ENCODE measurements at places on chromosomes 7 and 10.

GRCh38 chr10:98270073-98270740 is 2.2 kb upstream of the LOXL4 start:
- no peak for DNase-seq

DNA sequence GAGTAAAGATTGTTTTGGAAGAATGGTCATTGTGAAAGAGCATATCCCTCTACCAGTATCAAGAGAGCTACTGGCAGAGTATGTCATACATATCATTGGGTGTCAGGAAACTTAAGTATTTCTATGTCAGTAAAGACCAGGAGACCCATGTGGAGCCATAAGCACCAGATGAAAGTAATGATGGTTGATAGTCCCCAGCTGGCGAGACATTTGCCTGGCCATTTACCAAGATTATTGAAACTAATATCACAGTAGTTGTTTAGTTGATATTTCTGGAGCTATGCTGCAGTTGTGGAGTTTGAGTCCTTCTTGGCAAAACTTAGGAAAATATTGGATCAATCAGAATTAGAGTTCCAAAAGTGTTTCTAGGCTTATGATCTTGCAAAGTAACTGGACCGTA is 114.8 kb downstream of the SNX10 start:
- no peak for DNase-seq

GRCh38 chr10:125567529-125567928 is 115.4 kb downstream of the TEX36 start:
- DNase-seq: no peak

DNA sequence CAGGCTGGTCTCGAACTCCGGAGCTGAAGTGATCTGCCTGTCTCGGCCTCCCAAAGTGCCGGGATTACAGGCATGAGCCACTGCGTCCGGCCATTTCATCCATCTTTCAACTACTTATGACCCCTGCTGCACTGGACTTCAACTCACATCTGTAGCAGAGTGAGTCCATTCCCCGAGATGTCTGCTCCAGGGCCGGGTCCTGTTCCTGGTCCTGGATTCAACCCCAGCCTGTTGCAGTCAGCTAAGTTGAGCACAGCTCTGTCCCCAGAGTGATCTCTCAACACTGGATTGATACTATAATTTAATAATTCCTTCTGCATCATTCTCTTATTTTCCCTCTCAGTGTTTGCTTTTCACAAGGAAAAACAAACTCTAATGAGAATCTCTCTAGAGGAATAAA is 25.8 kb downstream of the PRTFDC1 start:
- DNase-seq: no peak

DNA sequence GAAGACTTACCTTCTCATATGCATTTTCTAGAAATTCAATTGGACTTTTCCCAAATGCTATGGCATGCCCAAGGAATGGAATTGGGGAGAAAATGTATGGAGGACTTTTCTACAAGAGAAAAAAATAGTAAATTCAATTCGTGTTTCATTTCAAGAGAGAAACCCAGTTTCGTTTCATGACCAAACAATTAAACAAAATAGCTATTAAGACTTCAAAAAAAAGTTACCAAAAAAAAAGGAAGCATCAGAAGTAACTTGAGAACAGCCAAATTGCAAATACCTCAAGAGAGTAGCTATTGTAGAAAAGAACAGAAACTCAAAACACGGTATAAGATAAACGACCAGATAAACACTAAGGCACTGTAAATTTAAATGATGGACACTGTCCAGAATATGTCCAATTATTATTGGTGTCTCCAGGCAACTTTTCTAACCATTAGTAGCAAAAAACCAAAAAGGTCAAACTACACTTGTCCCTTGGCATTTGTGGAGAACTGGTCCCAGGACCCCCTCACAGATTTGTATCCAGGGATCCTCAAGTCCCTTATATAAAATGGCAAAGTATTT is 2.4 kb downstream of the CYP51A1 start:
- no peak for DNase-seq

DNA sequence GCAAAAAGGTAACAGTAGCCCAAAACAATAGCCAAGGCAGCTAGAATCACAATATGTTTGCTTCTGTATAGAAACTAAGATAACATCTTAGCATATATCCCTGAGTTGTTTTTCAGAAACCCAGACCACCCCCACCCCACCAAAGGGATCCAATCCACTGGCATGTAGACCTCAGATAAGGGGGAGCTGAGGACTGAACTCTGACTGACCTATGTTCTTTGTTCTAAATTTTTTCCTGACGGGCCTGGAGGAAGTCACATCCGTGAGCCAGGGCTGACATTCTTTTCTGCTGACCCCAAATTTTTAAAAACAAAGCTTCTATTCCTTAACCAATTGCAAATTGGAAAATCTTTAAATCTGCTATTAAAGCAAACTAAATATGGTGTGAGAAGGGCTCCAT is 493.9 kb upstream of the IGFBP3 start:
- DNase-seq: no peak

DNA sequence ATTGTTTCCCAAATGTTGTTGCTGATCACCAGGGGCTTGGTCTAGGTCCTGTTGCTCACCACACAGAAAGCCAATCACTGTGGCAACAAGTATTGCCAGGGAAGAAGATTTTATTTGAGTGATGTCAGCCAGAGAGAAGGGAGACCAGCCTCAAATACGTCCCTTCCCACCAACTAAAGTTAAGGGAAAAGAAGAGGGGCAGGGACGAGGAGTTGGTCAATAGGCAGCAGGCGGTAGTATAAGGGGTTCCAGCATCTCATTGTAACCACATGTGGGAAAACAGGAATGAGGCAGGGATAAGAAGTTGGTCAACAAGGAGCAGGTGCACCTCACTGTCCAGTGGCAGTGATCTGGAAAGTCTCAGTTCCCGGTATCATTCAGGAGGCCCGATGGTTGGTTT is 138.9 kb upstream of the KCNMA1 start:
- DNase-seq: no peak

DNA sequence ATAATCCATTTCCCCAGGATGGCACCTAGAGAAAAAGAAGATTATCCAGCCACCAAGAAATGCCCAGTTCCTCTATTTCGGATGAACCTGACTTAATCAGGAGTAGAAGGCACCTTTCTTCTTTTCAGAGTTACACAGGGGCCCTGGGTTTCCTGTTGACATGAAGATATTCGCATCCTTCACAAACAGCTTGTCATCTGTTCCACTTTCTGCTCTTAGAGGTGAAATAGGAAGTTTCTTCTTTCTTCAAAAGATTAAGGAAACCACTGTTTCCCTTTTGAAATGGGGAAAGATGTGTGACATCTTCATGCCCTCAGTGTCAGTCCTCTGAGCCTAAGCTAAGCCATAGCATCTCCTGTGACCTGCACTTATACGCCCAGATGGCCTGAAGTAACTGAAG is 39.1 kb upstream of the RAB18 start:
- DNase-seq: no peak

DNA sequence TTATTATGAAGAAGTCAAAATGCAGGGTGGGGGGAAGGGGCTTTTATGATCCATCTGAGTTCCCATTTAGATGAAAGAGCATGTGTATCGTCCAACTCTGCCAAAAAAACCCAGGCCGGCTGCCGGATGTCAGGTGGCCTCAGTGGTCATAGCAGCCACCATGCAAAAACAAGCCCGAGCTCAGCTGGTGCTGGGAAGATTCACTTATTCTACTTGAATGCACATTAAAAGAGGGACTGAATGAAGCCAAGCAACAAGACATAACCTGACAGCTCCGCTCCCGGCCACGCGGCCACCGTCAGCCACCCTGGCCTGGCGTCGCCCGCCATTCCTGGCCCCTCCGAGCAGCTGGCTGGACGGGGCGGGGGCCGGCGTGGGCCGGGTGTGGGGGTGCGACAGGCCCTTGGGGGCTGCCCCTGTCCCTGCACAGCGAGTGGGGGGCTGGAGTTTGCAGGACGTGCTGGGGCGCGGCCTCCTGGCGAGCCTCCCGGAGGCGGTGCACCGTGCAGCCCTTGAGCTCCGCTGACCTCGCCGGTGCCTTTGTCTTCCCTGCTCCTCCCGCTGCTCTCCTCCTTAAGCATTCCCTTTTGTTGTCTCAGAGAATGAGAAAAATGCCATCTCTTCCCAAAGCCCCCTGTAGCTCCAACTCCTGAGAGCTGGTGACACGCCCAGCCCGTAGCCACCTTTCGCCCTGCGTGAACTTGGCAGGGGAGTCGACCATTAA is 67.8 kb downstream of the EBF3 start:
- no peak for DNase-seq

- DNase-seq: no peak
Observed at GRCh38 chr10:28219251-28219650, 83.6 kb downstream of the MPP7 start.

DNA sequence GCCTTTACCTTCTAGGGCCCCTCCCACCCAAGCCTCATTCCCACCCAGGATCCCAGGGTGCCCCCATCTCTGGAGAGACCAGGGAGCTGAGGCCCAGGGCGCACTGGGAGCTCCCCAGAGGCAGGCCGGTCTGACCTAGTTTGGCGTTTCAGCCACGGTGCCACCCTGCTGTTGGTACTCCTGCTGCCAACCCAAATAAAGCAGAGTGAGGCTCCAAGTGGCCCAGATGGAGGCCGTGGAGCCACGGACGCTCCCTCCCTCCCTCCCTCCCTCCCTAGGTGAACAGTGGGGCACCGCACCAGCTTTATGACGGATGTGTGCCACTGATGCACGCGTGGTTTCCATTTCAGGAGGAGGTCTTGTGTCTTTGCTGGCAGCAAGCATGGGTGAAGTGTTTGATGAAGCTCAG is 1.8 kb downstream of the INPP5A start:
- DNase-seq: no peak

GRCh38 chr7:107130487-107131220 is 38.1 kb upstream of the HBP1 start:
- no peak for DNase-seq

DNA sequence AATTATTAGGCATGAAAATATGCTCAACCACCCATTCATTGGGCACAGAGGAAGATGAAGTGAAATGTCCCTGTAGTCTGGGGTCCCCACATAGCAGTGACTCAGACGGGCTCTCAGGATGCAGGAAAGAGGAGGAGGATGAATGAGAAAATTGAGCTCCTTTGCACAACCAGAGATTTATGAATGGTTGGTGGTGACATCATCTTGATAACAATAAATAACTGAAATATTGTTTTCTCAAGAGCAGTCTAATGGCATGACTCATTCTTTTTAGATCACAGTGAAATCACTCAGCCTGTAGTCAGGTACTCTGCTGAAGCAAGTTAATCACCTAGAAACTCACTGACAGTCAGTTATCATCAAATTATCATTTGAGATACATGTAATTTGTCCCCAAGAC is 254.1 kb downstream of the RELN start:
- no peak for DNase-seq

DNA sequence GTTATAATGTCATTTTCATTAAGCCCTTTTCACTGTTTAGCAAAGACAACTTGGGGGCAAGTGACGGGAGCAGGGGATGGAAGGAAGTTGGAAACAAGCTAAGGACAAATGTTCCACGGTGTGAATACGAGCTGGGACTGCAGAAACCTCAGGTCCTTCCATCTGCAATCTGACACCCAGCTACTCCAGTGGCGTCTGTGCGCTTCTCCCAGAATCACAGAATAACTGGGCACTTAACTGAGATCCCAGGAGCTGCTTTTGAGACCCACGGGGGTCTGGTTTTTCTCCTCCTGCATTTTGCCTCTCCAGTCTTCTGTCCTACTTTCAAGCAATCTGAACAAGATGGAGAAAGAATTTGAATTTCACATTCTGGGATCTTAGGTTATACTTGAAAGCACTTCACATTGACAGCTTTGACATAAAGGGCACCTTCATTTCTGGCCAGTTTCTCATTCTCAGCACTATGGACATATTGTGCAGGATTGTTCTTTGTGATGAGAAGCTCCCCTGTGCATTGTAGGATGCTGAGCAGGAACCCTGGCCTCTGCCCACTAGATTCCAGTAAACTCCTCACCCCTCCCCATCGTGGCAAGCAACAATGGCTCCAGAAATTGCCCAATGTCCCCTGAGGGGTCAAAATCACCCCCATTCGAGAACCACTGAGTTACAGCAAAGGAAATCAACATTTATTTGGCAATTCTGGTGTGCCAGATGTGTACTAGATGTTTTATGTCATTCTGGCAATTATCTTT is 194.1 kb downstream of the CACNB2 start:
- no peak for DNase-seq

DNA sequence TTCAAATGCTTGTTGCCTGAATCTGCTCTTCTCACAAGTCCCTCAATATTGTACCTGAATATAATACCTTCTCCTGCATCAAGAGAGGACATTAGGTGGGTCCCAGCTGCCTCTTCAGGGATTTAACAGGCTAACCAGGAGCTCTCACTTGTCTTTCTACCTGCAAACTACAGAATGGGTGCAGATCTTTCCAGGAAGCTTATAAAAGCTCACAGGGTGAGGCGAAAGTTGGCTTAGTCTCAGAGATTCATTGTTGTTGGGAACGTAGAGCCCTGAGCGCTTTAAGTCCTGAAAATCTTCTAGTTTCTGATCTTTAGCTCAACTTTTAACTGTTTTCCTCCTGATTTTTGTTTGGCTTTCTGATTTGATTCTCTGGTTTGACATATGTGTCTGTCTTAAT is 25.0 kb downstream of the PLAU start:
- DNase-seq: no peak

- DNase-seq: no peak
Observed at GRCh38 chr10:131899695-131900349, 986 bp upstream of the PPP2R2D start.

DNA sequence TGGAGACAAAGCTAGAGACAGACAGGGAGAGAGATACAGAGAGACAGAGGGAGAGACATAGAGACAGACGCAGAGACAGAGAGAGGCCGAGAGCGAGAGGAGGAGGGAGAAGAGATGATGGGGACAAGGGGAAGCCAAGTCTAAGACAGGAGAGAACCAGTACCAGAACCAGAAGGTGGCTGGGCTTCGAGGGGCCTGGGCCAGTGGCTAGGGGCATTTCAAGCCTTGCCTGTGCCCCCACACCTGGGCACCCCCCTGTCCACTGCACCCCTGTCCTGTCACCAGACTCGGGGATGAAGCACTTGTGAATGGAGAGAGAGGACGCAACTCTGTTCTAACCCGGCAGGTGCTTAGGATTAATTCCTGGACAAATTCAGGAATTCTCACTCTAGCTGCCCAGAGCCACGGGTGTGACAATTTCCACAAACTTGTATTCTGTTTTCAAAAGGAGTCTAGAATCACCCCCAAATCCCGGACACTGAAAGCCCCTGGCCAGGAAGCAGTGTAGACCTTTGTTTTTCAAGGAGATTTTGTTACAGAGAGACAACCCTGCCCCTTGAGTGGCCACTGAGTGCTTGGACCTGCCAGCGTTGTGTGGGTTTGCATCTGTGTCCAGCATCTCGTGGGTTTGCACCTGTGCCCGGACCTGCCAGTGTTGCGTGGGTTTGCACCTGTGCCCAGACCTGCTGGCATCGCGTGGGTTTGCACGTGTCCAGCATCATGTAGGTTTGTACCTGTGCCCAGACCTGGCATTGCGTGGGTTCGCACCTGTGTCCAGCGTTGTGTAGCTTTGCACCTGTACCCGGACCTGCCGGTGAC is 157.3 kb downstream of the WDR37 start:
- no peak for DNase-seq

DNA sequence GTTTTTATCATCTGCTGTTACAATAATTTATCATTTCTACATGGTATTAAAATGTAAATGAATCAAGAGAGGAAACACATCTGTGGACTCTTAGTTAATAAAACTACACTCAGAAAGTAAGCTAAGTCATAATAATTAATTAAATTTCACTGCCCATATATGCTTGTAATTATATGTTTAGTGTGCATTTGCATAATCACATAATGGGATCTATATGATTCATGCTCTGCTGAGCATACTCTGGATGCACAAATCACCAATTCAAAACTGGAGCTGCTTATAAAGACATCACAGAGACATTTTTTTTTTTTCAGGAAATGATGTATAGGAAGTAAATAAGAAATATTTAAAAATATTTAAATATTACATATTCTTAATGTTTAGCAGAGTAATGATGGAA is 151.6 kb upstream of the STEAP4 start:
- no peak for DNase-seq
